ENCODE measurements at places on chromosomes 2 and 18.
A peak's percentile ranks its signal among the peaks of the same experiment; 100 is the strongest.

- DNase-seq: no peak
Observed at GRCh38 chr2:217954469-217954868, 48.3 kb downstream of the TNS1 start.

- no peak for DNase-seq
Observed at GRCh38 chr18:31101183-31102024, 817 bp downstream of the DSC2 start.

DNA sequence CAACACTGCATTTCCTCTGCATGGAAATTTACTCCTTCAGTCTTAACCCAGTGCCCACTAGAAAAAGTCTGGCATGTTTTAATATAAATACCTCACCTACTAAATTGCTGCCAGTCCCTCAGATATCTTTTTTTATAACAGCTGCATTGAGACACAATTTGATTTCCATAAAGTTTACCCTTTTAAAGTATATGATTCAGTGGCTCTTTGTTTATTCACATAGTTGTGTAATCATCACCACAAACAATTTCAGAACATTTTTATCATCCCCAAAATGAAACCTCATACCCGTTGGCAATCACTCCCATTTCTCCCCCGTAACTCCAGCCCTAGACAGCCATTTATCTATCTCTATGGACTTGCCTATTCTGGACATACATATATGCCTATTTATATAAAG lies 17.0 kb upstream of the FRZB start:
- DNase-seq: no peak

DNA sequence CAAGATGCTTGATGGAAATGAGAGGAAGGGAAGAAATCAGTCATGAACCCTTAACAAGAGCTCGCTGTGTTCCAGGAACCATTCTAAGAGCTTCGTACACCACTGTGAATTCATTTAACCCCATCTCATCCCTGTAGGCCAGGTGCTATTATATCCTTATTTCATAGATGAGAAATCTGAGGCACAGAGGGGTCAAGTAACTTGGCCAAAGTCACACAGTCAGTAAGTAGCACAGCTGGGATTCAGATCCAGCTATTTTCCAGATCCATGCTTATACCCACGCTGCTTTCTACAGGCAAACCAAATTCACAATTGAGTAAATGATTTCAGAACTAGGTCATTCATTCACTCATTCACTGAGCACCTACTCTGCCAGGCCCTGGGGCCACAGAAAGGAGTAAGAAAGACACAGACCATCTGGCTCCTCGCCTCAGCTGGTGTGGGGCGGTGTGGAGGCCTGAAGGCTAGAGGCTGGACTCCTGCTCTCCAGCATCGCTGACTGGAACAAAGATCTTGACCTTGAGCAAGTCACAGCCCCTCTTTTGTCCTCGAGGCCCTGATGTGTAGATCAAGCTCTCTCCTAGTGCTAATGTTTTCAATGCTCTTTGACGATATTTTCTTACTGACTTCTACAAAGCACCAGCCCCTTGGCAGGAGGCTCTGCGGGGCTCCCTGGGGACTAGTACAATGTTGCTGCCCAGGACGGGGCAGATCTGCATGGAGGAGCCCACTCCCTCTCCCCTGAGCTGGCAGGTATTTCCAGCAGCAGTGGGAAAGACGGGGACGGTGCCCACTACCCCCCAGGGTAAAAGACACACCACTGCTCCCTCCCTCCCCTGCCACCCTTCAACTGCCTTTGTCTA lies 26.5 kb downstream of the STEAP3 start:
- DNase-seq: no peak

DNA sequence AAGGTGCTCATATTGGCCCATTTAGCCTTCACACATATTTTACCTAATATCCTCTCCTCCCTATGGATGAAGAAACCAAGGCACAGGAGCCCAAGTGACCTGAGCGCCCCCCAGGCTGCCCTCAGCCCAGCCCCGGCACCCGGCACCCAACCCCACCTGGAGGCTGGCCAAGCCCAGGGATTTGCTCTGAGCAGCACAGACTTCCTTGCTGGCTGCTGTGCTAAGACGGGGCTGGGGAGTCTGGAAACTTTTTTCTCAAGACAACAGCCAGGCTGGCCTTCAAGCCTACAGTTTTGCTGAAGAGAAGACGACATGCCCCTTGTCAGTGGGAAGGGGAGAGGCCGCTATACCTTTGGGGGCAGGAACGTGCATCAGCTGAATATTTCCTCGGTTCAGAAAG lies 52.7 kb upstream of the LAMA1 start:
- no peak for DNase-seq

DNA sequence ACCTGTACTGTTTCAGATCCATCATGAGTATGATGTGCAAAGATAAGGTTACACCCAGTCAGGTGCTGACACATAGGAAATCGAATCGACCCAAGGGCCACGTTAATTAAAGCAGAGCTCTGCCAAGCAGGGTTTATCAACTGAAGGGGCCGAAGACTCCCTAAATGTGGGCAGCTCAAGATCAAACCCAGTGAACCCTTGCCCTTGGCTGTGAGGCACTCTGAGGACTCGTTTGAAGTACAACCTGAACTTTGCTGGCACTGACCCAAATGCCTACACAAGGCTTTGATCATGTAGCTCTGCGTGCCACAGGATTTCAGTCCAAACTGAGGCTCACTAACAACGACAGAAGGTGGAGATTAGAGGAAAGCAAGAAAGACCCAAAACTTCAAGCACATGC lies 352.1 kb downstream of the MTX2 start:
- DNase-seq: no peak

- no peak for DNase-seq
Observed at GRCh38 chr2:218011653-218012040, 8.9 kb upstream of the TNS1 start.

GRCh38 chr2:174012347-174013314 lies 47.5 kb upstream of the SP3 start:
- peak; percentile 58 for DNase-seq

DNA sequence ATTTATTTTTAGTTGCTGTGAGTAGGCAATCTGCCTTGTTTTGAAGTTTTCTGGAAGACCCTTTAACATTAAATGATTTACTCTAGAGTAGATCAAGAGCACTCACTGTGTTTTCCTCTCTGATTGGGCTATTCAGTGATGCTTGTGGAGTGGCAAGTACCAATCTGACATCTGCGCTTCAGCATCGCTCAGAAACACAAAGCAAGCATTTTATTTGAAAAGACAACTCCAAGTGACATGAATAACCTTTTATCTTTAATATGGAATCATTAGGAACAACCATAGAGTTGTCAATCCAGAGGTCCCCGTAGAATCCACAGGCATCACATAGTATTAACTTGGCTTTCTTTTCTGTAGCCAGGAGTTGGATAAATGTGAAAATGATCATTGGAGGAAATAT lies 114.7 kb downstream of the CPS1 start:
- DNase-seq: no peak

DNA sequence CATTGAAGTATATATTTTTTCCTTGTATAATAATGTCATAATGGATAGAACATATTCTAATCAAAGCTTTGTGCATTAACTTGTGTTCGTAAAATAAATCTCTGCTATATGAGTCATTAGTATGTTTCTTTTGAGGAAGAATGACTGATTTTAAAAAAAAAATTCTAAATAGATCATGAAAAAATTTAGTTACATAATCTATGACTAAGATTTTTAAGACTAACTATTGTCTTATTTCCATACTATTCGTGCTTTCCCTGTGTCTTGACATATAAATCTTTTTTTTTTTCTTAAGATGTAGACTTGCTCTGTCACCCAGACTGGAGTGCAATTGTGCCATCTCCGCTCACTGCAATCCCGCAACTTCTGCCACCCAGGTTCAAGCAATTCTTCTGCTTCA lies 226.1 kb downstream of the DSEL start:
- no peak for DNase-seq

GRCh38 chr18:45951016-45951714 lies 16.0 kb downstream of the EPG5 start:
- DNase-seq: no peak

- DNase-seq: peak; percentile 18
Observed at GRCh38 chr2:99490623-99491461, 1.0 kb upstream of the REV1 start.

DNA sequence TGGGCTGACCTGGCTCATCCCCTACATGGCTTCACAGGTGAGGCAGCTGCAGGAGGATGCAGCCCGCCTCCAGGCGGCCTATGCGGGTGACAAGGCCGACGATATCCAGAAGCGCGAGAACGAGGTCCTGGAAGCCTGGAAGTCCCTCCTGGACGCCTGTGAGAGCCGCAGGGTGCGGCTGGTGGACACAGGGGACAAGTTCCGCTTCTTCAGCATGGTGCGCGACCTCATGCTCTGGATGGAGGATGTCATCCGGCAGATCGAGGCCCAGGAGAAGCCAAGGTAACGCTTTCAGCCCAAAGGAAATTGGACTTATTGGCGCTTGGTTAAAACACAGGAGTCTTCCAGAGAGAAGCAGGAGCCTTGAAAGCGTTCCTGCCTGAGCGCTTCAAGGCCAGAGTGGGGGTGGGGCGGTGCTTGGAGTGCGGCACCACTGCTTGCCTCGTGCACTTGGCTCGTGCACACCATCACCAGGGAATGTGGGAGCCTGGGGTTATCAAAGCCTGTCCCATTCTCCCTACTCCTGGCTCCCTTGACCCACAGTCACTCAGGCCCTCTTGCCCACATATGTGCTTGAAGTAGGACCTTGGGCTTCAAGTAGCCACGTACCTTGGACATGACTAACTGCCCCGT lies 69.8 kb upstream of the EML6 start:
- DNase-seq: no peak

GRCh38 chr2:234169674-234170073 lies 119.2 kb downstream of the SPP2 start:
- no peak for DNase-seq

- no peak for DNase-seq
Observed at GRCh38 chr2:137179542-137179941, 414.2 kb downstream of the THSD7B start.

- no peak for DNase-seq
Observed at GRCh38 chr2:192419786-192420185, 225.1 kb upstream of the TMEFF2 start.

GRCh38 chr2:237590272-237591140 lies at the start of gene RAB17:
Gene RAB17, minus strand, starts transcription at chr2:237590734. Its CDS starts 4,580 bp downstream, at chr2:237586154.
- no peak for DNase-seq

DNA sequence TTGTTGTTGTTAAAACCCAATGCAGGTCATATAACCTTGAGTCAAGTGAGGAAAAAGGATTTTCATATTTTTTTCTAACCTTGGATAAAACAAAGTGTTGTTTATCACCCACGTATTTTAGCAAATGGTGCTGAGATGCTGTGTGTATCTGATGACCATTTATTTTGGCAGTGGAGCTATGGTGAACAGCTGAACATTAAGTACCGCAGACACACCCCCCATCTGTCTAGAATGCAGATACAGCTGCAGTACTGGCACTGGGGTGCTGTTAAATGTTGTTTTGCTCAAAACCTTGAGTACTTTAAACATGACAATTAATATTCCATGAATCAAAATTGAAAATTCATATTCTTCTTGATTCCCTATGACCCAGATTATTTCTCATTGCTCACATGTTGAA lies 773.3 kb upstream of the SLC39A10 start:
- DNase-seq: no peak

DNA sequence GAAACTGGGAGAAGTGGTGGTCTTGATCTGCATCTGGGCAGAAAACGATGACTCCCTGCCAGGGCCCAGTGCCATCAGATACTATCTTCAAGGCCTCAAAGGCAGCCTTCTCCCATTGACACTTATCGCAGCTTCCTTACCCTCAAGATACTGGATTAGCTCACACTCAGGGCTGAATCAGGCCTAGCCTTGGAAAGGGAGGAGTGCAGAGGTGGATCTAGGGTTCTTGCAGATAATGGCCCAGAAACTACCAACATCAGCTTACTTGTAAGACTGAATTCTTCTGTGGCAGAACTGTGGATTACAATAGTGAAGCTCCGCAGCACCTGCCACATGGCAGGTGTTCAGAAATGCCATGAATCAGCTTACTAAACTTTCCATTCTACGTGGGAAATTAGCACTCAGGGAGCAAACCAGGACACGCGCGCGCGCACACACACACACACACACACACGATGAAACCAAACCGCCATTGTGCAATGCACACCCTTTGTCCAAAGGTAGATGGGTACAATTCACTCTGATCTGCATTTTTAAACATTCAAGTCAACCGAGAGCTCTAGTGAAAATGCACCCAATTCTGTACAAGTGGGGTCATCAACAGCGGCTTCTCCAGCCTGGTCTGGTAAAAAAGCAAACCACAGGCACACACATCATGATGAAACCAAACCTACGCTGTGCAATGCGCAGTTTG lies 26.3 kb upstream of the TMEM182 start:
- DNase-seq: peak; percentile 5

DNA sequence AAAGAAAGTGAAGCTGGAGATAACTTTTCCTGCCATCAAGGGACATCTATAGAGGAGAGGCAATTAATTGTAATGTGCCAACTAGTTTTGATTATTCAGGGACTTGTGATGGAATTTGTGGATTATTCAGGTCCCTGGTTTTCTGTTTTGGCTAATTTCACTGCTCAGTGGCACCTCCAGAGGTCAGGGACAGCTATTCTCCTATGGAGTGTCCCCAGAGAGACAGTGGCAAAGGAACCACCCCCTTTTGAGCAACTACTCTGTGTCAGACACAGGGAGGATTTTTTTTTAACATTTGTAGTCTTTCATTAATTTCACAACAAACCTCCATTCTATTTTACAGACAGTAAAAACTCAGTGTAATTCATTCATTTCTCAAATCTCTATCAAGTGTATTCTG lies 206.0 kb upstream of the SPRED2 start:
- DNase-seq: no peak

- DNase-seq: no peak
Observed at GRCh38 chr2:85914922-85915321, 26.1 kb upstream of the ST3GAL5 start.

- no peak for DNase-seq
Observed at GRCh38 chr2:107712857-107713256, 113.8 kb upstream of the RGPD4 start.

GRCh38 chr2:149365931-149366583 lies 35.7 kb downstream of the LYPD6 start:
- DNase-seq: no peak

DNA sequence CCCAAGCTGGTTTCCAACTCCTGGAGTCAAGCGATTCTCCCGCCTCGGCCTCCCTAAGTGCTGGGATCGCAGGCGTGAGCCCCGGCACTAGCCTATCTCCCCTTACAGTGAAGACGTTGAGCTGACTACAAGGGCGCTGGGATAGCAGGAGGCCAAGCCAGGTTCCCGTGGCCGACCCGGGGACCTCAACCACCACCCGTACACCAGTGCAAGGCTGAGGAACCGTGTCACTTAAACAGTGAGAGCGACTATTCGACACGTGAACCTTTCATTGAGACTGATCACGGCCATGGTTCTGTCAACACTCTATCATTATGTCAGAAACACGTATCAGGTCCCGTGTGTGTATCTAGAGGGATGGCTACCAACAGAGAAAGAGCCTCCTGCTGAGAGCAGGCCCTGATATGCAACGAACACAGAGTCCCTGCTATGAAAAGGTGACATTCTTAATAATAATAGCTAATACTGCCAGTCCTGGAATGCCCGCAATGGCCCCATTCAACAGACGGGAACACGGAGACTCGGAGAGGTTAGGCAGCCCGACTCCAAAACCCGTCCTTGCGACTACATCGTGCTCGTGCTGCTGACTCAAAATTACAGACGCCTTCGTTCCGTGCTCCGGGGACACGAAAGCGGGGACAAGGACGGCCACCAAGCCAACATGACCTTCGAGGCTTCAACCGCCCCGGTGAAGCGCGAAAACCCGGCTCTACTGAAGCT lies 833 bp downstream of the AFG3L2 start:
- no peak for DNase-seq

- no peak for DNase-seq
Observed at GRCh38 chr2:10071595-10071994, 8.6 kb downstream of the CYS1 start.

Data from B cell (primary cell).